ENCODE measurements at places on chromosomes 16 and 17.

DNA sequence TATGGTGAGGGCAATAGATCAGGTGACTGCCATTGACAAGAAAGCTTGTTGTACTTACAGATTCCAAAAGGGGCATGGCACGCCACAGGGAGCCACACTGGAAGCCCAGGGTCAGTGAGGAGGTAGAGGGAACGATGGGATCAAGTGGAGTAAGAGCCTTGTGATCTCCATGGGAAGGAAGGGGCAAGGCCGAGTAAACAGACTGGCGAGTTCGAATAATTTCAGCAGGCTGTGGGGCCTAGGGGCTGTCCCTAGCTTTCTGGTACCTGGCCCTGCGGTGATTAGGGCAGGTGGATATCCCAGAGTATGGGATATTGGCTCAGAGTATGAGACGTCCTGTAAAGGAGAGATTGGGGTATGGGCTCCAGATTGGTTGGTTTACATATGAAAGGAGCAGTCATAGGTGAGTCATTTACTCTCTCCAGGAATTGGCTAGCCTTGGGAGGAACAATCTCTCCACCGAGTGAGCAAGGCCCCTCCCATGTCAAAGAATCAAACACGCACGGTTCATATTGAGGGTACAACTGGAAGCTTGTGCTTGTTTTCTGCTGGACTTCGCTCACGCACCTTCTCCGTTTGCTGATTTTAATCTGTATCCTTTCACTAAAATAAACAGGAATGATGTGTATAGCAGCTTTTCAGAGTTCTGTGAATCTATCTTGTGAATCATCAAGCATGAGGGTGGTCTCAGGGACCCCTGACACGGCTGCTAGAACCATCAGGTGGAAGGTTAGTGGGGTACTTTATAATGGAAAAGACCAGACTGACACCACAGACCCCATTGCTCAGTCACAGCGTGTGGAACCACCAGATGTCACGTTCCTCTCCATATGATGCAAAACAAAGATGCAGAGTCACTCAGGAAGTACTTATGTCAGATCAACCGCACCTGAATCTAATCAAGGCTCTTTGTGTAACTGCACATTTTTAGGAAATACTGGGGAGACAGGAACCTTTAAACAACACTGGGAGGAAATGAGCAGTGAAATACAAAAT lies 27.9 kb downstream of the GABARAPL2 start:
- DNase-seq = no peak

- DNase-seq = no peak
These were observed 255.5 kb downstream of the PRKCA start for GRCh38 chr17:66557886-66558285.

DNA sequence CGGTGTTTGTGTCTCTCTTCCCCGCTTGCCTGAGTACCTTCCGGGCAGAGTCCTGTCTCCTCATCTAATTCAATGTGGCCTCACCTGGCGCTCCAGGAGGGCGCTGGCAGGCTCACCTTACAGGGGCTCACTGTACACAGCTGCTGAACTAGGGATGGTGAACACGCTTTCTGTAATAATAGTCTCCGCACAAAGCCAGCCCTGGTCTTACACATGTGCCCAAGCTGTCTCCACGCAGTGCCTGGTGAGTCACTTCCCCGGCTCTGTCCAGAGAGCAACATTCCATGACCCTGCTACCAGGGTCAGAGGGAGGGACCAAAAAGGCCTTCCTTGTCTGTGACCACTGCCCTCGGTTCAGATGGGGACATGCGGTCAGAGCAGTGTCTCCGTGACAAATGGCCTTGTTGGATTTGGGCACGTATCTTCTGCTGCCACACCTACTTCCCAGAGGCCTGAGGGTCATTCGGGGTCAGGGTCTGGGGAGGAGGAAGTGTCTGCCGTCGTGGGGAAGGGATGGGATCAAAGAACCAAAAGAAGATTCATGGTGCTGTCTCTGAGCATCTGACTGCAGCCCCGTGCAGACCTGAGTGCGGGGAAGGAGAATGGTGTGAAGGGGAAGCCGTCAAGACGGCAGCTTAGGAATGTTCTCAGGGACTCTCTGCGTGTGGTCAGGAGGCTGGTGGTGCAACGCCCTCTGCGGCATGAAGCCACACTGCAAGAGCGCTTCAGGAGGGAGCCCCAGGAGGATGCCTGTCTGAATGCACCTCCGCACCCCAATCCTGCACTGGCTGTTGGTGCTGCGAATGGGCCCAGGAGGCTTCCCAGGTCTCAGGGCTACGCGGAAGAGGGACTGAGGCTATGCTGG lies 68.8 kb downstream of the IL21R start:
- DNase-seq = no peak

- no peak for DNase-seq
These were observed 40.4 kb downstream of the TMEM132E start for GRCh38 chr17:34619687-34620217.

- DNase-seq = no peak
These were observed 20.7 kb downstream of the LLGL2 start for GRCh38 chr17:75546181-75546580.
